ENCODE measurements at places on chromosomes 6 and 20.
A peak's percentile ranks its signal among the peaks of the same experiment; 100 is the strongest.

- DNase-seq = no peak
Measured at GRCh38 chr6:159540152-159540551, 152.9 kb downstream of the SOD2 start.

DNA sequence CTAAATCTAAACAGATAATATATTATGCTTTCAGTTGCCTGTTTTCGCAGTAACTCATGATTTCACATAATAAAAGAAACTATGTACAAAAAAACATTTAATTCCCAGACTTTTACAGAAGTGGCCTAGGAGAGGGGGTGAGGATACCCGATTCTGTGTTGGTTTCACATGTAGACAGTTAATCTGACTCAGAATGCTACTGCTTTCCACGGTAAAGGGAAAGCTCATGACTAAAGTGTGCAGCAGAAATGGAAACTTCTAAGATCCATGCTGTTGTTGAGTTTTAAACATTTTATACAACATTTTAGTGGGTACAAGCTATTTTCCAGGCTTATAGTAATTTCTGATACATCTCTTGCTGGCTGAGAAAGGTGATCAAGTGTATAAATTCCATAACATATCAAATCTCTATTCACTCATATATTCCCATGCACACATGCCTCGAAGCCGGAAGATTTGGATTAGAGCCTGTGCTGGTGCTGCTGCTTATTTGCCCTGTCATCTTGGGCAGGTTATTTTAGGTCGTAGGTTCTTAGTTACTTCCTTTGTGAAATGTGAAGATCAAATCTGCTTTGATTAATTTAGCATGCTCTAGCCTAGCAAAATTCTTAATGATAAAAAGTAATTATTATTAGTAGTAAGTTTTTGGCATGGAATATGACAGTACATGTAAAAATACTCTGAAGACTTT is 896.7 kb upstream of the MAP3K7 start:
- DNase-seq = no peak

DNA sequence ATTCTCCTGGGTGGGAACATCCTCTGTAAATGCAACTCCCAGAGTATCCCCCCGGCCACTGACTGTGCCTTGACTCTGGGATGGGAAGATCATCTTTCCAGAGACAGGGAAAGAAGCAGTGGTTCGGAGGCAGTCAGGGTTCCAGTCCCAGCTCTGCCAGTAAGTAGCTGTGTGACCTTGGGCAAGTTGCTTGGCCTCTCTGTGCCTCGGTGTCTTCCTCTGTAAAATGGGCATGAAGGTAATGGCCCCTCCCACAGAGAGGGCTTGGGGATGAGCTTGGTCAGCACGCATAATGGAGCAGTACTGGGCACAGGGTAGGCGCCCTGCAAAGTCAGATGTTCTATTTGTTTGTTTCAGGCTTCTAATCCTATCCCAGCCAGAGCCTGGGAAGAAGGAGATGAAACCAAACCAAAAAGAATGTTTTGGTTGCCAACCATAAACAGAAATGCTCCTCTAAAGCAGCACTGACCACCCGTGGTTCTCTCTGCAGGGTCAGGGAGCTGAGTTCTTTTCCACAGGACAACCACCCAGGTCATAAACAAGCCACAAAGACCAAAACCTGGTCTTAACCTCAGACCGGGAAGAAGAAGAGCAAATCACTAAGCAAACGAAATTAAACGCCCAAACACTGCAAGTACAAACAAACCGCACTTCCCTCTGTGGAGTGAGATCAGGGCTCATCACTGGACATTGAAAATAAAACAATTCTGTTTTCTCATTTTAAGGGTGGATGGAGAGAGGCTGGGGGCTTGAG is 381.0 kb upstream of the SULF2 start:
- DNase-seq = no peak

DNA sequence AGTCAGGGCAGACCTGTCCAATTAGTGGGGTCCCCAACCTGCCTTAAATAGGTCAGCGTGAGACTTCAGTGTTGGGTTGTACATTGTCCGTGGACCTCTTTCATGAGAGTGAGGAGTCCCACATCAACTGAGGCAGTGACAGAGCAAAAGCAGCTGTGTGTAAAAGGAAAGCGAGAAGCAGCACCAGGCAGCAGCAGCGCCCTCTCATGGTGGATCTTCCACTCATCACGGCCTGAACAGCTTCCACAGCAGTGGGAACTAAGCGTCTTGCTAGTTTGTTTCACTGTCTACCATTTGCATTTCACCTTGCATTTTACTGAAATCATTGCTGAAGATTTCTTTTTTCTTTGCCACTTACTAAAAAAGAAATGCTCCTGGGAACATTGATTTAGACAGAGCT is 333.8 kb downstream of the PKHD1 start:
- DNase-seq = peak; percentile 36

GRCh38 chr20:10360878-10361277 is 73.1 kb downstream of the MKKS start:
- DNase-seq = no peak

GRCh38 chr6:26312501-26313397 is 52.2 kb upstream of the BTN3A2 start:
- peak; percentile 95 for DNase-seq

DNA sequence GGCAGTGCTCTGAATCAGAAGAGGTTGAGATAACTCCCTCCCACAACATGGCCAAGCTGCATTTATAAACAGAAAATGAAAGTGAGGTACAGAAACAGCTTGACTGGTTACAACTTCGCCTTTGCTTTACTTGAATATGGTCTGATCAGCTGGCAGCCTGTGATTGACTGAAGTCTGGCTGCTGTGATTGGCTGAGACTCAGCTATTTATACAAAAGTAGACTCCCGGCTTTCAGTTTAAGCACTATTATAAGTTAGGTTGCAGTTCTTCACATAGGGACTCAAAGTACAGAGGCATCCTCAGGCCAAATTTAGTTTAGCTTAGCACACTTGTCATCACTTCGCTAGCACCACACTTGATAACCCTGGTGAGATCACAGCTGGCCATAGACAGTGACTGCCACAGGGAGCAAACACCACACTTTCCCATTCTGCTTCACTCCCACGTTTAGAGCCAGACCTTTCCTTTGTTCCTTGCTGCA is 362.6 kb downstream of the EPM2A start:
- peak; percentile 10 for DNase-seq

- DNase-seq = no peak
Measured at GRCh38 chr6:37688078-37688850, 9.4 kb downstream of the MDGA1 start.

GRCh38 chr6:51542475-51542874 is 544.9 kb downstream of the PKHD1 start:
- DNase-seq = no peak
